Esophagus muscularis mucosa (tissue), 4 donors: ENCODE measurements at places on chromosomes 2 and 18. TPM values are rescaled to one million over a fixed set of nuclear protein-coding genes. Genes with fewer than 3 reads are reported as not detected.

ANKRD29 gene
- 12.3 TPM for total RNA-seq

AGXT gene
- not detected for total RNA-seq

IL1RL1 gene
- 4.3 TPM for total RNA-seq

LYPD1 gene
- total RNA-seq, result 0.71 TPM

NETO1 gene
- total RNA-seq, result 0.34 TPM

MYOM1 gene
- total RNA-seq, result 17.2 TPM

CCL20 gene
- total RNA-seq, result not detected

RAPGEF4 gene
- total RNA-seq, result 3.8 TPM

EPG5 gene
- total RNA-seq, result 24.1 TPM

GRCh38 chr18:36273347-36273746 is 24.2 kb upstream of the FHOD3 start:
- H3K27ac ChIP-seq, result no peak overlapping the region
- H3K36me3 ChIP-seq, result no peaks in the 10 kb centered on the region
- no peaks in the 10 kb centered on the region for H3K27me3 ChIP-seq
- DNase-seq, result peak; percentile 77
- H3K4me1 ChIP-seq, result no peaks in the 10 kb centered on the region

GRCh38 chr2:221571025-221571550 is 1.0 kb downstream of the EPHA4 start:
- H3K27ac ChIP-seq, result peak overlapping the region; percentile 86
- peaks cover 28% of the 10 kb centered on the region for H3K27me3 ChIP-seq
- H3K36me3 ChIP-seq, result no peaks in the 10 kb centered on the region

- peak; percentile 60 for DNase-seq
- no peak overlapping the region for H3K27ac ChIP-seq
- no peaks in the 10 kb centered on the region for H3K36me3 ChIP-seq
These were observed 27.2 kb upstream of the ERICH2 start for GRCh38 chr2:170742896-170743529.

DNA sequence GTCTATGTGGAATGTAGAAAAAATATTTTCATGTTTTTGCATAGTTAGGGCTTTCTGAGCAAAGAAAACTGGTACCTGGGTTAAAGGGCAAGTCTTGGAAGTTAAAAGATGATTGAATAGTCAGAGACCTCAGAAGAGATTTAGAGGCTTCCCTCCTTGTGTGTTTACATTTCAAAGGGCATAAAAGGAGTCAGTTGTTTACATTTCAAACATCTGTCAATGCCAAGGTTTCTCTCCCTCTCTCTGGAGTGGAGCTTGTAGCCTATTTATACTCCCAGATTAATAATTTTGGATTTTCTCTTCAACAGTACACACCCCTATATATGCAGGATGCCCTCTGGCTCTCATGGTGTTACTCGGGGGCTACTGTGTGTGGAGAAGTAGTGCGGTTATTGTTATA is 8.6 kb downstream of the M1AP start:
- H3K27me3 ChIP-seq, result no peaks in the 10 kb centered on the region
- no peak overlapping the region for H3K27ac ChIP-seq
- H3K36me3 ChIP-seq, result no peaks in the 10 kb centered on the region
- no peak overlapping the region for H3K4me3 ChIP-seq

- H3K27me3 ChIP-seq, result no peaks in the 10 kb centered on the region
- no peak overlapping the region for H3K4me3 ChIP-seq
- no peak overlapping the region for H3K27ac ChIP-seq
These were observed 908.3 kb upstream of the TMEFF2 start for GRCh38 chr2:193103064-193103463.

DNA sequence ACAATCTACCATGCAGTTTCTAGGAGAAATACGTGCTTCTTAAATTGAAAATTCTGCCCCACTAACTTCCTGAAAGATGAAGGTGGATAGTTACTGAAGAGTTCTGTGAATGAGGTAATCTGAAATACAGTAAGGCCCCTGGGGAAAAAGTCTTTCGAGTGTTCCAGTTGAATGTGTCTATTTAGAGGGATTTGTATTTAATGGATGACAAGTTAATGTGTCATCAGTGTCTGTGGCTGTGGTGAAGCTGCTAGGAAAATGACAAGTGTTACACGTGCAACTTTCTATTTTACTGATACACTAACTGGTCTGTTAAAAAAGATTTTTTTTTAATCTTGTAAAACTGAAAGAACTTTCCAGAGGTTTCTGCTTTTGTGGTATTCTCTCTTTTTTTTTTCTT is 384.6 kb downstream of the STK39 start:
- H3K36me3 ChIP-seq, result no peaks in the 10 kb centered on the region
- DNase-seq, result no peak
- no peak overlapping the region for H3K4me3 ChIP-seq
- no peaks in the 10 kb centered on the region for H3K27me3 ChIP-seq
- no peaks in the 10 kb centered on the region for H3K4me1 ChIP-seq
- H3K27ac ChIP-seq, result no peak overlapping the region

GRCh38 chr18:63464434-63464833 is 12.3 kb upstream of the SERPINB5 start:
- no peaks in the 10 kb centered on the region for H3K4me1 ChIP-seq
- no peak for DNase-seq
- H3K4me3 ChIP-seq, result no peak overlapping the region

- no peaks in the 10 kb centered on the region for H3K27me3 ChIP-seq
- no peak overlapping the region for H3K4me3 ChIP-seq
- H3K4me1 ChIP-seq, result peaks cover 9% of the 10 kb centered on the region
These were observed 383.6 kb upstream of the SALL3 start for GRCh38 chr18:78595924-78596573.

DNA sequence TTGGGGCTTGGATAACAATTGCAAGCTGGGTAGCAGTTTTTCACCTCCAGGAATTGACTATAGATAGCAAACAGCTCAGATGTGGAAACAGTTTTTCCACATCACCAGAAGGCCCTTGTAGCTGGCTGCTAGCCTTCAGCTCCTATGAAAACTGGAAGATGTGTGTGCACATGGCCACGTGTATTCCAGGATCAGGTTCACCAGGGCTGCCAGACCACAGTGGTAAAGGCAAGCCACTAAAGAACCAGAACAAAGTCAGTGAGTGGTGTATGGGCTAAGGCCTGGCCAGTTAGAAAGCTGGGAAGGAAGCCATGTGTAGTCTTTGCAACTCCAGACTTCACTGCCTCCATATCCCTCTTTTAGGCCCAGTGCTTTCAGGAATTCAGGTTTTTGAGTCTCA is 12.9 kb downstream of the LRRTM1 start:
- H3K4me1 ChIP-seq, result peaks cover 23% of the 10 kb centered on the region
- no peaks in the 10 kb centered on the region for H3K27me3 ChIP-seq
- H3K36me3 ChIP-seq, result no peaks in the 10 kb centered on the region
- H3K27ac ChIP-seq, result no peak overlapping the region
- DNase-seq, result no peak
- no peak overlapping the region for H3K4me3 ChIP-seq

DNA sequence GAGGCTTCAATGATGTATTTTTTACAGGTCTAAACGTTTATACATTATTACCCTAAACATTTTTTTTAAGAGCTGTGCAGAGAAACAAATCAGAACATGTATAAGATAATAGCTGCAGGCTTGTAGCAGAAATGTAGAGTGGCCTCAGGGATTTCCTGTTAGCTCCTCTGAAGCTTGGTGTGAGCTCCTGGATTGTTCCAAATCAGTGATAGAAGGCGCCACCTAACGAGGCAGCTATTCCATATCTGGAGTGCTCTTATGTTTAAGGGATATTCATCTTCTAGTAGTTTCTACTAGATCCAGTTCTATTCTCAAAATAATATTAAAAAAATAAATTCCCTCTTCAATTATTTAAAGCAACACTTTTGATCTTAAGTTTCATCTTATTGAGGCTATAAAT is 93.1 kb downstream of the LRP1B start:
- no peak overlapping the region for H3K27ac ChIP-seq
- no peaks in the 10 kb centered on the region for H3K36me3 ChIP-seq
- DNase-seq, result no peak
- no peaks in the 10 kb centered on the region for H3K27me3 ChIP-seq
- no peak overlapping the region for H3K4me3 ChIP-seq
- no peaks in the 10 kb centered on the region for H3K4me1 ChIP-seq

- peak overlapping the region; percentile 86 for H3K27ac ChIP-seq
- no peaks in the 10 kb centered on the region for H3K36me3 ChIP-seq
These were observed 162.1 kb downstream of the LDLRAD4 start for GRCh38 chr18:13380691-13381070.

- peak; percentile 45 for DNase-seq
- no peak overlapping the region for H3K27ac ChIP-seq
- H3K4me3 ChIP-seq, result no peak overlapping the region
- H3K36me3 ChIP-seq, result no peaks in the 10 kb centered on the region
- no peaks in the 10 kb centered on the region for H3K27me3 ChIP-seq
These were observed 118.2 kb downstream of the PAX3 start for GRCh38 chr2:222180619-222181018.

- H3K36me3 ChIP-seq, result no peaks in the 10 kb centered on the region
- no peak for DNase-seq
- H3K27me3 ChIP-seq, result no peaks in the 10 kb centered on the region
- no peak overlapping the region for H3K4me3 ChIP-seq
These were observed 15.3 kb downstream of the SH3RF3 start for GRCh38 chr2:109144271-109144670.

- H3K4me1 ChIP-seq, result peaks cover 77% of the 10 kb centered on the region
- no peak overlapping the region for H3K4me3 ChIP-seq
- no peak for DNase-seq
- H3K27me3 ChIP-seq, result no peaks in the 10 kb centered on the region
- peak overlapping the region; percentile 96 for H3K27ac ChIP-seq
These were observed 8.0 kb downstream of the PKDCC start for GRCh38 chr2:42055573-42056514.

- peaks cover 36% of the 10 kb centered on the region for H3K36me3 ChIP-seq
- no peak for DNase-seq
- no peaks in the 10 kb centered on the region for H3K4me1 ChIP-seq
- H3K4me3 ChIP-seq, result no peak overlapping the region
- H3K27ac ChIP-seq, result no peak overlapping the region
These were observed 7.2 kb downstream of the STK36 start for GRCh38 chr2:218679119-218679518.

GRCh38 chr2:37357530-37357929 is 13.1 kb downstream of the QPCT start:
- H3K27ac ChIP-seq, result no peak overlapping the region
- H3K27me3 ChIP-seq, result no peaks in the 10 kb centered on the region
- H3K4me3 ChIP-seq, result no peak overlapping the region
- no peaks in the 10 kb centered on the region for H3K36me3 ChIP-seq
- no peaks in the 10 kb centered on the region for H3K4me1 ChIP-seq
- DNase-seq, result no peak

GRCh38 chr2:191351298-191351697 is 106.1 kb downstream of the MYO1B start:
- DNase-seq, result no peak
- H3K4me3 ChIP-seq, result no peak overlapping the region
- H3K27ac ChIP-seq, result no peak overlapping the region
- no peaks in the 10 kb centered on the region for H3K27me3 ChIP-seq
- no peaks in the 10 kb centered on the region for H3K4me1 ChIP-seq
- no peaks in the 10 kb centered on the region for H3K36me3 ChIP-seq

DNA sequence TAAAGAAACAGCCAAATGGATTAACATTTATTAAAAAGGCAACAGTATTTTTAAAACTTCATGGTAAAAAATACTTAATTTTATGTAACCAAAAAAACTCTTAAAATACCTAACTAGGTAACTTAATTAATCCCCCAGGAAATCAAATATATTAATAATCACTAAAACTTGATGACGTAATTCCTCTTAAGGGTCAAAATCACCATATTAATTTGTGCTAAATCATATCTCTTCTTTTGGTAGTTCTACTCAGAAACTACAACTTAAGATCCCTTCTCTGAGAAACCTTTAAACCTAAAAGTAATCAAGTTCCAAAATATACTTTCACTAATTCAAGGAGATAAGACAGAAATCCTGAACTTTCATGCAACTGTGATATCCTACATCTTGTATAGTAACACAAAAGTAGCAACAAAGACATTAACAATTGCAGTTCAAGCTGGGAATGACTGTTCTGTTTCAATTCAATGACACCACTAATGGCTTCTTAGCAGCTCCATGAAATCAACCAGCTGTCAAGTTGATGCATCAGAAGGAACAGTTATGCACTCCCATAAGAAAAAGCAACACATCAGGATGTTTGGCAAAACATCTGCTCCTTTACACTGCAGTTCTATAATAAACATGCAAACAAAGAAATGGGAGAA is 4.0 kb downstream of the BAZ2B start:
- peak overlapping the region; percentile 4 for H3K4me3 ChIP-seq
- H3K36me3 ChIP-seq, result no peaks in the 10 kb centered on the region
- no peak for DNase-seq
- peaks cover 57% of the 10 kb centered on the region for H3K4me1 ChIP-seq
- peak overlapping the region; percentile 98 for H3K27ac ChIP-seq

DNA sequence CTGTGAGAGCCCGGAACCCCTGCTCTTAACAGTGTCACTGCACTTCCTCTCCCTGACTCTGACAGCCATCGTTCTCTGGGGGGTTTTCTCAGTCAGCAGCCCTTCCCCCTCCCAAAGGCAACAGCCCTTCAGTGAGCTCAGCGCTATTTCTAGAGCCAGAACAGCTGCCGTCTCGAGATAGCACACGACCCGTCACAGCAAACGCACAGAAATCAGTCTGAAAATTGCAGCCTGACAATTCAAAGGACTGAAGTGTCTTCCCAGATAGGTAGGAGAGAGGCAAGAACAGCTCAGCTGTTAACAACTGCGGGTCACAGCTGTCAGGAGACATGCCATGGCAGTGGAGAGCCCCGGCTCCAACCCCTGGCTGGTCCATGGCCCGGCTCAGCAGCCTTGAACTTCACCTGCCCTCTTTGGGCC is 45.4 kb downstream of the ST8SIA5 start:
- no peaks in the 10 kb centered on the region for H3K4me1 ChIP-seq
- H3K36me3 ChIP-seq, result no peaks in the 10 kb centered on the region
- no peak overlapping the region for H3K27ac ChIP-seq
- no peaks in the 10 kb centered on the region for H3K27me3 ChIP-seq
- no peak for DNase-seq

DNA sequence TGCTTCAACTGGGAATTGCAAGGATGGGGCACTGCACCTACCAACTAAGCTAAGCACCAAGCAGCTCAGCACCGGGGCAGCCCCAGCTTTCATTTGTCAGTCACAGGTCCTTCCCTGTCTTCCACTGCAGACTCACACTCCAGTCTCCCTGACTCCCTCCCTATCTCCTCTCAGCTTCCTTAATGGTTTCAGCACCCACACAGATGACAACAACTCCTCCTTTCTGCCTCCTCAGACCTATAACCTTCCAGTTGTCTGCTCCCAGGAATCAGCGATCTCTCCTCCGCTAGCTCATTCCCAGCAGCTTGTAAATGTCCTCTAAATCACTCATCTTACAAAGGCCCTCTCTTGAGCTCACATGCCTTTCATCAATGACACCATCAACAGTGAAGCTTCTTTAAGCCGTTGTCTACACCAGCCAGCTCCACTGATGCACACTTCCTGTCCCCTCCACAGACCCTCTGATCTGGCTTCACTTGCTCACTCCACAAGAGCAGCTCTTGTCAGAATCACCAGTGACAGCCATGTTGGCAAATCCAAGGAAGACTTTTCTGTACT is 32.1 kb downstream of the CLASP1 start:
- H3K4me1 ChIP-seq, result peaks cover 26% of the 10 kb centered on the region
- no peaks in the 10 kb centered on the region for H3K36me3 ChIP-seq
- no peak overlapping the region for H3K27ac ChIP-seq
- no peaks in the 10 kb centered on the region for H3K27me3 ChIP-seq
- no peak for DNase-seq

- H3K27ac ChIP-seq, result no peak overlapping the region
- H3K36me3 ChIP-seq, result no peaks in the 10 kb centered on the region
- no peak overlapping the region for H3K4me3 ChIP-seq
- DNase-seq, result no peak
- no peaks in the 10 kb centered on the region for H3K27me3 ChIP-seq
- H3K4me1 ChIP-seq, result no peaks in the 10 kb centered on the region
These were observed 14.5 kb upstream of the NXPH2 start for GRCh38 chr2:138794724-138795123.

- no peaks in the 10 kb centered on the region for H3K4me1 ChIP-seq
- no peaks in the 10 kb centered on the region for H3K27me3 ChIP-seq
- H3K36me3 ChIP-seq, result no peaks in the 10 kb centered on the region
- DNase-seq, result no peak
- H3K4me3 ChIP-seq, result no peak overlapping the region
These were observed 489.4 kb downstream of the LRP1B start for GRCh38 chr2:141641462-141641861.
